Activated T-cell treated with anti-CD3 and anti-CD28 coated beads, Interleukin-2, amount 50 U/mL, for 1 hour (primary cell): ENCODE measurements at places on chromosomes 2 and 18.

DNA sequence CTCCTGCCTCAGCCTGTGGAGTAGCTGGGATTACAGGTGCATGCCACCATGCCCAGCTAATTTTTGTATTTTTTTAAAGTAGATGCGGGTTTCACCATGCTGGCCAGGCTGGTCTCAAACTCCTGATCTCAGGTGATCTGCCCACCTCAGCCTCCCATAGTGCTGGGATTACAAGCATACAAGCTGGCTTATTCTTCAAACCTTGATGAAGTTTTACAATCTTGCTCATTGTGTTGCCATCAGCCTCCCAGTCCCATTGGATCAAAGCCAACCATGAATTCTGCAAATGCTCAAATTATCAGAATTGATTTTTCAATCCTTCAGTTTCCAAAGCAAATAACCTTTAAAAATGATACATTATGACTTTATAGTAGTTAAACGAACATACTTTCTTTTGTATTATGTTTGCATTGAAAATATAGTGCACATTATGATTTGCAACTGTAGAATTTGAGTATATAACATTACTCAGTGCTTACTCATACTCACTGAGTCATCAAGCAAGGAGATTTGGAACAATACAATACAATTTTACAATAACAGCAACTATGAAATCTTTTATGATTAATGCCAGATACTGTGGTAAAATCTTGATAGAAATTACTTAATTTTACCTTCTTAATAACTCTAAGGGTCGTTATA lies 1491.9 kb upstream of the CELF4 start:
- DNase-seq, result no peak

- DNase-seq, result no peak
Observed at GRCh38 chr2:216665717-216666116, 29.6 kb downstream of the IGFBP5 start.

DNA sequence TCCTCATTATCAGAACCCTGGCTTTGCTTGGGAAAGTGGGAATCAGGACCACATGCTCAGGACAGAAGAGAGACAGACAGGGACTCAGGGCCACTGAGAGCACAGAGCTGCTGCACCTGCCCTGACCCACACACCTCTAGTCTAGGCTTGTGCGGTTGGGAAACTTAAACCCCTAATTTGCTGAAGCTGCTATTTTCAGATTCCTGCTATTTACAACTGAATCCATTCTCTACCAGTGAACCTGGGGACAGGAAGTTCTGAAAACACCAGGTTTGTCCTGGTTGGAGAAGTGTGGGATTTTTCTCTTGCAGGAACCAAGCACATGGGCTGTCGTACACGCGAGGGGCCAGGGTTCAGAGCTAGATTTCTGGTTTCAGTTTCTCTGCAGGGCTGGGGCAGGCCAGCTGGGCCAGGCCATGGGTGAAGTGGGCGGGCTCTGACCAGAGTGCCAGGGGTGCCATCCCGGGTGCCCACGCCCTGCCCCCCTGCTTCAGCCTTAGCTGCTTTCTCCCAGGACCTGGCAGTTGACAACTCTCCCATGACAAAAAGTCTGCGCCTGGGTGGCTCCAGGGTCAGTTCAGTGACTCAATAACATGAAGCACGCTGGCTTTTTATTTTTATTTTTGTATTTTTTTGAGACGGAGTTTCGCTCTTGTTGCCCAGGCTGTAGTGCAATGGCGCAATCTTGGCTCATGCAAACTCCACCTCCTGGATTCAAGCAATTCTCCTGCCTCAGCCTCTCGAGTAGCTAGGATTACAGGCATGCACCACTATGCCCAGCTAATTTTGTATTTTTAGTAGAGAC lies 51.3 kb upstream of the SLC1A4 start:
- no peak for DNase-seq

DNA sequence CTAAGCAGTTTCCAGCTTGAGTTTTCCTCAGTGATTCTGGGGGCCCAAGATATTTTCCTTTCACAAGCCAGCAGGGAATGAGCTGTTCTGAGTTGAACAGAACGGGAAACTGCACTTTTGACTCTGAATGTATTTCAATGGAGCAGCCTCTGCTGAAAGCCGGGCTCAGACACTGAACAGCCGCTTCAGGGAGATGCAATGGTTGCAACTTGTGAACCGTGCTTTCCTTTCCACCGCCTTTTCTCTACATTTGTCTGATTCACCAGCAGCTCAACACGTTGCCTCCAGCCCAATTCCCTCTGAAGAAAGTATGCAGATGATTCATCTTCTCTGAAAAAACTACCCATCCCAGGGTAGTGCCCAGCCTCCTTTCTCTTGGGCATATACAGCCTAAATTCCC lies 119.3 kb upstream of the PKDCC start:
- no peak for DNase-seq

- DNase-seq, result no peak
Observed at GRCh38 chr2:35298493-35298892, 1057.1 kb upstream of the CRIM1 start.

DNA sequence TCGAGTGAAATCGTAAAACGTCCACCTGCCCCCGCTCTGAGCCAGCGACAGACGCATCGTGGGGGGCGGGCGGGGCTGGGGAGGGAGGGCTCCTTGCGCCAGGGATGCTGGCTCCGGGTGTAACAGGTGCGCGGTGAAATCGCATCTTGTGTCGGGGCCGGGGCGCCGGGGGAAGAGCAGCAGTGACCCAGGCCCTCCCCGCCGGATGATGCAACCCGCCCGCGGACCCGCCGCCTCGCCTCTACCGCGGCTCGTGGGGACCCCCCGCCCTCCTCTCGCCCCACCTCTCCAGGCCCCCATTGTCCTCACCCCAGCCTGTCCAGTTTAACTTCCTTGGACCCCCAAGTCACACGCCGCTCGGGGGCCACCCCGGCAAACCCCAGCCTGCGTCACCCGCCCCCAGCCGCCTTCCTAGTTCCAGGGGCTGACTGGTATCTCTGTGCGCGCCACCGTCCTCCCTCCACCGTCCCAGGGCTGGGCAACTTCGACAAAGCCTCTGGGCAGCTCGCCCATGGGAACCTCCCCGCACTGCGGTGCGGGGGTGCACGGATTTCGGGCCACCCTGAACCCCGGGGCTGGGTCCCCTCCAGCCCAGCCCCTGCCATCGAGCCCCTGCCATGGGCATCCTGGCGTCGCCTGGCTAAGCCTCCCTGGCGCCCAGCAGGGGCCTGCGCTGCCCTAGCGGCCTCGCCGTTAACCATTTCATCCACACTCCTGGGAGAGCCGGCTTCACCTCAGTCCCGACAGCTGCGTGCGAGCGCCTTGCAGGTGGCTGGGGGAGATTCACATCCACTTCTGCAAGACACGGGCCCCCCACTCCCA lies 799 bp upstream of the KIF1A start:
- no peak for DNase-seq

DNA sequence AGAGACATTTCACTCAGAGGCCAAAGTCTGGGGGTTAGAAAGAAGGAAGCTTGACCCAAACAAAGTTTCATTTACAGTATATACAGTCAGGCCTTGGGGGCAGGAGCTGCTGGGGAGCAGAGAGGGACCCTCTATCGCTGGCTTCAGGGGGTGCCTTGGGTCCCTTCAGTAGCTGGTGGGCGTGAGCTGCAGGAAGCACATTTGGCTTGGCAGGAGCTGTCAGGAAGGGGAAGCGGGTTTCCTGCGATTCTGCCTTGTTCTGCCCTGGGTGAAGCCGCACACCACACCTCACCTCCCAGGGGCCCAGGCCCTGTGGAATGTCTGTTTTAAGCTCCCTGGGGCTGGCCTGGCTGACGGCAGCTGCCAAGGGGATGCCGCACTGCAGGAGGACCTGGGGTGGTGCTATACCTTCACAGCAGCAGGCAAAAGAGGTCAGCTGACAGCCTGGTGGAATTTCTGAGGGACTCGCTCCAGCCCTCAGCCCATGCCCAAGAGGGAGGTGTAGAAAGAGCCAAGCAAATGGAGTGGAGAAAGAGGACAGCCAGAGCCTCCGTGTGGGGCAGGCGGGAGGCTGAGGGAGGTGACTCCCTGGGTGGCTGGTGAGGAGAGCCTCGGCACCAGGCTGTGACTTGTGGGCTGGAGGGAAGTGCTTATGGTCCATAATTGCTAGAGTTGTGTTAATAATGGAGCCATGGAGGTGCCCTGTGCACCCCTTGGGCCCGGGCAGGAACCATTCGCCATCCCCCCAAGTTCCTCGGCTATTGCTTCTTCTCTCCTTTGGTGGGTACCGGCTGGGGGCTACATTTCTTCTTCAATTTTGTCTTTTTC lies 43.9 kb downstream of the PSD4 start:
- DNase-seq, result no peak

GRCh38 chr18:53360501-53361443 lies 863.7 kb downstream of the MBD2 start:
- DNase-seq, result no peak

- DNase-seq, result no peak
Observed at GRCh38 chr18:12278741-12279682, 24.9 kb downstream of the CIDEA start.
